ENCODE measurements at places on chromosomes 3 and 15.
A peak's percentile ranks its signal among the peaks of the same experiment; 100 is the strongest.

- no peak for DNase-seq
Measured at GRCh38 chr15:80485370-80486164, 81.4 kb downstream of the ARNT2 start.

DNA sequence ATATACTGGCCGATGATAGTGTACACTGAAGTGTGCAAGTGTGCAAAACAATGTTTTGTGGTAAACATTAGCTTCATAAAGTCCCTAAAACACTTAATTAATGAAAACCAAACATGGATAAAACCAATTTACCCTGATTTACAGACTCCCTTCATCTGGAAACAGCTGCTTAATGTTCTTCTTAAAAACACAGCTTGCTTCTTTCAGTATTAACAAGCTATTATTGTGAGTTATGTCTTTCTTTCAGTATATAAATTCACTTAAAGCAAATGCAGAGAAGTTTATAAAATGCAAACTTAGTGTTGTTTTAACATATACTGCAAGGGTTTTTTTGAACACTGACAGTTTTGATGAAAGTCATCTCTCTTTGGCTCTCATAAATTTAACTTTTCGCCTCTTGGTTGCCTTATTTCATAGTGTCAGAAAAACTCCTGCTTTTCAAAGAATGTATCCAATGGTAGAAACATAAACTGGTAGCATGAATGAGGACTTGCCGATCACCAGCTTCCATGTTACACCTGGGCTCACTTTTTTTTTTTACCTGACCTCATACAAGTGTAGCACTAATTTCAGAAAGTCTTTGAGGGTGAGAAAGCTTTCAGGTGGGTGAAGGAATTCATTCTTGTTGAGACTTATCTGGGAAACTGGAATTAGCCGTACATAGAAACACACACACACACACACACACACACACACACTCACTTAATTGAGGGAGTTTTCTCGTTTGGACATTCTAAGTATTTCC, 532.2 kb downstream of the ROBO2 start:
- DNase-seq = no peak

GRCh38 chr15:41987925-41988275, 15.5 kb upstream of the EHD4 start:
- no peak for DNase-seq

DNA sequence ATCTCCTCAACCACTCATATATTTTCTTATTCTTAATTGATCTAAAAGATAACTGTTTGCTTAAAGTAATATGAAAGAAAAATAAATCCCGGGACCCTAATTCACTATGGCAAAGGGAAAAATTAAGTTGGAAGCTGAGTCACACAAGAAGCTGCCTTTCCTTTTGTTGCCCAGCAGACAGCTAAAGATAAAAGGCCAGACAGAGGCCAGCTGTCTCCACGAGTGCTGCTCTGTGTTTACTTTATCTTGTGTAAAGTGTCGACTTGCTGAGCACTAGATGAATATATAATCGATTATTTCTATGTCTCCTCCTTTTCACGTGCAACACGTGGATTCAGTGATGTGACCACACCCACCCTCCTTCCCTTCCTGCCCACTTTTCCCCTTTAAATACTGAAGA, 52.8 kb upstream of the NSMCE3 start:
- DNase-seq = no peak

DNA sequence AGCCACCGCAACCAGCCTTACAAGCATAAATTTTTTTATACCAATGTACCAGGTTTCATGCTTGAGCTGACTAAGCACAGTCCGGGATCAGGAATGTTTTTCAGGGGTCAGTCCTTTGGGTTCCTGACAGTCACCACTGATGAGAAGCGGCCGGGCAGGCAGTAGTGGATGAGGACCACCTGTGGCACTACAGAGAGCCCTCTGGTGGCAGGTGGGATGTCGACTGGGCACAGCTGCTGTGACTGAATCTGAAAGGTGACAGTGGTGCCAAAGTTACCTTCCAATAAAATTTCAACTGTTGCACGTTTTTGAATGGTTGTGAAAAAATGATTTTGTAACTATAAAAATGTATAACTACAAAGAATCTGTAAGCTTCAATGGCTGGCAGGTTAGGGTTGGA, 34.0 kb downstream of the TPRA1 start:
- no peak for DNase-seq

- peak; percentile 59 for DNase-seq
Measured at GRCh38 chr3:45367453-45367871, 20.9 kb upstream of the LARS2 start.

DNA sequence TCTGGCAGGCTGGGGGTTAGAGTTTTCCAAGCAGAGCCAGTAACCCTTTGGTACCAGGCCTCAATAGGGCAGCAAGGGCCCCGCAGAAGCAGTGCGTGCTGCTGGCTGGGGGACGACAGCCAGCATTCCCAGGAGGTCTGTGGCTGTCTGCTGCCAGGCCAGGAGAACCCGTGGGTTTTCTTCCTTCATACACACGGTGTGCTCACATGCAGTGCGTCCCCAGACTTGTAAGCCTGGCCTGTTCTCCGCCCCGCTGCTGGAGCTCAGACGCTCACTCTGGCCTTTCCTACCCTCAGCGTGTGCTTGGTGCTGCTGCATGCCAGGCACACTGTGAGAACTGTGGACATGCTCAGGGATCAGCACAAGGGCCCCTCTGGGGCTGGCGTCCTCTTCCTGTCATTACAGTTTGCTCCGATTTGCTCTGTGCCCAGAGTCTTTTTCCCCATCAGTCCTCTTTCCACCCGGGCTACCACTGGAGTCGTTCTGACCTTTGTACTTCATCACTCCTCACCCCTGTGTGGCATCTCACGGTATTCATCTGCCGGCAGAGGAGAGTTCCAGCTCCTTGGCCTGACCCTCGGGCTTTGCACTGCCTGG, 149.5 kb downstream of the DNAJB8 start:
- no peak for DNase-seq

- DNase-seq = no peak
Measured at GRCh38 chr15:88077296-88078020, 179.1 kb downstream of the NTRK3 start.

DNA sequence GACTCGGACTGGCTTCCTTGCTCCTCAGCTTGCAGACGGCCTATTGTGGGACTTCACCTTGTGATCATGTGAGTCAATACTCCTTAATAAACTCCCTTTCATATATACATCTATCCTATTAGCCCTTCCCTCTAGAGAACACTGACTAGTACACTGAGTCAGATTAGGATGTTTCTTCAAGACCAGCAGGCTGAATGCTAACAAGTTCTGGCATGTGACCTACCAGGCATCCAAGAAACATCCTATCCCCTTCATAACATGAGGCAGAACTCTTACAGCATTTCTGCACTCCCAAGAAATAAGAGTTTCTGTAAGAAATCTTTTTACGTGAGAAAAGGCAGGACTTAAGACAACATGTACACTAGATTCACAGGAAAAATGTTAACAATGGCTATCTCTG, 9.3 kb downstream of the CFAP92 start:
- no peak for DNase-seq

- no peak for DNase-seq
Measured at GRCh38 chr3:174342941-174343501, 516.1 kb upstream of the NAALADL2 start.

- no peak for DNase-seq
Measured at GRCh38 chr3:106088899-106089298, 220.1 kb upstream of the CBLB start.

- DNase-seq = no peak
Measured at GRCh38 chr3:9385187-9386077, 12.0 kb upstream of the SETD5 start.

- no peak for DNase-seq
Measured at GRCh38 chr3:66344848-66345578, 124.2 kb downstream of the SLC25A26 start.

DNA sequence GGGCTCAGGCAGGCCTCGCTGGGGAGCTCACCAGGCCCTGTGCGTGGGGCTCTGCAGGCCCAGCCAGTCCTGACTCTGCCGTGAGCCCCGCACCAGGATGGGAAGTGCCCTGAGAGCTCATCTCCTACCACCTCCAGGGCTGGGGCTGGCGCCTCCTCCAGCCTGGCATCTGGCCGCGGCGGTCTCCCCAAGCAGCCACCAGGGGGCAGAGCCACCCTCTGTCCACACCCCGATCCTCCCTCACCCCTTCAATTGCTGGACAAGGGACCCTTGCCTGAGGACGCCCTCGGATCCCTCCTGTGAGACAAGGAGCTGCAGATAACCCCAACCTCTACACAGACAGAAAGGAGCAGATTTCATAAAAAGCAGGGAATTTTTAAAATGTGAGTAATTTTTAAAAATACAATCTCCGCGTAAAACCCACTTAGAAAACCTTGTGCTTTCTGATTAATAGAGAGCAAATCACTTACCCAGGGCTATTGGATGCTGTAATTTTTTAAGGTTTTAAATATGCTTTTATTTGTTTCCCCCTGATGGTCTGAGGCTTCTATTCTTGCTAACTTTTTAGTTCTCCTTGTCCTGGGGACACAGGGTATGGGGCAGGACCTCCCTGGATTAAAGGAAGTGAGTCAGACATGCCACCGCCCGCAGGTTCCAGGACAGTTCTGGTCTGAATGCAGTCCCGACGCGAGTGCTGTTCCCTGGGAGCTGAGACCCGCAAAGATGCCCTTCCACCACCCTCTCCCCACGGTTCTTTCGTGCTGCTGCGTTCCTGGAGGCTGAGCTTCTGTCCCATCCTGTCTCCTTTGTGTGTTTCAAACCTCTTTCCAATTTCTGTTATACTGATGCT, 52.3 kb upstream of the CHRNA7 start:
- DNase-seq = no peak

- no peak for DNase-seq
Measured at GRCh38 chr15:69189157-69189556, 28.7 kb downstream of the GLCE start.

DNA sequence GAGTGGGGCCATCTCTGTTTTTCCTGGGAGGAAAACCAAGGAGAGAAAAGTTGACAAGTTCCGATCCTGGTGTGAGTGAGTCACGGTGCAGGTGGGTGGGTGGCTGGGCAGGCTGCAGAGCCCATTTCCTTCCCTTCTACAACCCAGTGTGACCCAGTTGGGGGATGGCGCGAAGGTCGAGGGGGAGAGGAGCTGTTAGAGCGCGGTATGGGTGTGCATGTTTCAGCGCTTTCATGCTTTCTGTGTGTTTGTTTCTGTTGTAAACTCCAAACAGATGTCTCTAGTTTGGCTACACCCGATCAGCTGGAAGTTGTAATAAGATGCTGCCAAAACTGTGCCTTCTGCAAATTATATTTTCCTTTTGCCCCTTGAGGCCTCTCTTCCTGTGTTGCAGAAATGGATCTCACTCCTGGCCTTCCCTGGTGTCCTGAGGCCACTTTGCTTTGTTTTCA, 3.8 kb downstream of the FAM43A start:
- no peak for DNase-seq

- DNase-seq = no peak
Measured at GRCh38 chr3:58071480-58071971, 63.3 kb downstream of the FLNB start.

GRCh38 chr3:55283441-55283925, 203.6 kb downstream of the WNT5A start:
- no peak for DNase-seq

DNA sequence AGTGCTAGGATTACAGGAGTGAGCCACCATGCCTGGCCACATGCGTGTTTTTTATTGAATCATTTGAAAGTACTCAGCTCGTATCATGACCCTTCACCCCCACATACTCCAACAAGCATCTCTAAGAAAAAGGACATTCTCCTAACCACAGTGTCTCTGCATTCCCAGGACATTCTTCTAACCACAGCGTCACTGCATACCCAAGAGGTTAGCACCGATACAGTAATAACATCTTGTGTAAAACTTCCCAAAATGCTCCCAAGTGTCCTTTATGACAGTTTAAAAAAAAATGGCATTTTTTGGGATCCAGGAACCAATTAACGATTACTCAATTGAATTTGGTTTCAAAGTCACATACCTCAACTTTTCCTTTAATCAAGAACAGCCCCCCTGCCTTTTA, 39.6 kb downstream of the FLNB start:
- DNase-seq = peak; percentile 87

Measured in BJ (cell line).